ENCODE measurements at places on chromosomes 3 and 15. TPM values are rescaled to one million over a fixed set of nuclear protein-coding genes. Genes with fewer than 3 reads are reported as not detected.
A peak's percentile ranks its signal among the peaks of the same experiment; 100 is the strongest.

The AADACL2 gene
- polyA plus RNA-seq = not detected

The REC114 gene
- polyA plus RNA-seq = not detected

- no peak for DNase-seq
Measured at GRCh38 chr15:51186891-51187290, 92.2 kb upstream of the TNFAIP8L3 start.

- no peak for DNase-seq
Measured at GRCh38 chr15:101122266-101122665, 129.6 kb downstream of the CHSY1 start.

DNA sequence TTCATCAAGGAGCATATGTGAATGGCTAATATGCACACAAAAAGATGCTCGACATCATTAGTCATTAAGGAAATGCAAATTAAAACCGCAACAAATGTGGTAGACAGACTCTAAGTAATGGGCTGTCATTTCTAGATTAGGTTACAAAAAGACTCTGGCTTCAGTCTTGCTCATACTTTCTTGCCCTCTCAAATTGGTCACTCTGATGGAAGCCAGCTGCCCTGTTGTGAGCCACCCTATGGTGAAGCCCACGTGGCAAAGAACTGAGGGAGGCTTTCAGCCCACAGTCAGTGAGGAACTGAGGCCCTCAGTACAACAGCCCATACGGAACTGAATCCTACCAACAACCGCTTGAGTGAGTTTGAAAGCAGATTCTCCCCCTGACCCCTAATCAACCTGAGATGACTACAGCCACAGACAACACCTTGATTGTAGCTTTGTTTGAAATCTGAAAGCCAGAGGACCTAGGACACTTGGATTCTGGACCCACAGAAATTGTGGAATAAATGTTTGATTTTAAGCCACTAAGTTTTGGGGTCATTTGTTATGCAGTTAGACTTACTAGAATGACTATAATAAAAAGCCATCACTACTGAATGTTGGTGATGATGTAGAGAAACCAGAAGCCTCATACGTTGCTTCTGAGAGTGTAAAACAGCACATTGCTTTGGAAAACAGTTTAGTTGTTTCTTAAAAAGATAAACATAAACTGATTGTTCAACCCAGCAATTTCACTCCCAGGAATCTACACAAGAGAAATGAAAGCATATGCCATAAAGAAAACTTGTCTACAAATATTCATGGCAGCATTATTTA is 45.7 kb downstream of the EHHADH start:
- DNase-seq = peak; percentile 5
